ENCODE measurements at places on chromosomes 4 and X.

GRCh38 chrX:11996810-11997209, 141.5 kb upstream of the FRMPD4 start:
- DNase-seq: no peak

- DNase-seq: no peak
These were observed 449.6 kb downstream of the GLUD2 start for GRCh38 chrX:121496966-121497365.

- DNase-seq: no peak
These were observed 32.0 kb upstream of the STS start for GRCh38 chrX:7115557-7115956.

DNA sequence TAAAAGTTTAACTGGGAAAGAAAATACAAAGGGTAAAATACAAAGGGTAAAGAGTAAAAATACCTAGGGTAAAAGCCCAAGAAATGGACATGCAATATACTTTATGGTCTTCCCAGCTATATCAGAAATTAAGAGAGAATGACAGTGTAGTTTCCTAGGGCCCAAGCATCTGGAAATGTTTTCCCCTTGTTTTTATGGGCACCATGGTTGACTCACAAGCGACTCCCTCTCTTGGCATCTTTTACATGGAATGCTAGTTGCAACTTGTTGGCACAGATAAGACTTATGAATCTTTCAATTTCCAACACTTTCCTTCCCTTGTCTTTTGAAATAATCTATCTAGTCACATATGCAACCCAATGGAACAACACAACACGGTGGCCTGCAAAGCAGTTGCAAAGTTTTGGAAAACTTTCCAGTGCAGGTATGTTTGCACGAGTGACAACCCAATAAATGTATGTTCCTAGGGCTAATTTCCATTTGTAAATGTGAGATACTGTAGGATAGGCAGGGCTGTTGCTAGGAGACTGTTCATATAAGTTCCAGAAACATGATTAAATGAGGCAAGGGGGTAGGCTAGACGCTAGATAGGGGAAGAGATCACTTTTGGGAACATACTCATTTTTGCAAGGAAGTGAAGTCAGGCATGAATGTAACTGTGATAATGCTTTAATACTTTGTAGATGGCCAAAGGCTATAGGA, 36.4 kb upstream of the CWH43 start:
- DNase-seq: no peak

DNA sequence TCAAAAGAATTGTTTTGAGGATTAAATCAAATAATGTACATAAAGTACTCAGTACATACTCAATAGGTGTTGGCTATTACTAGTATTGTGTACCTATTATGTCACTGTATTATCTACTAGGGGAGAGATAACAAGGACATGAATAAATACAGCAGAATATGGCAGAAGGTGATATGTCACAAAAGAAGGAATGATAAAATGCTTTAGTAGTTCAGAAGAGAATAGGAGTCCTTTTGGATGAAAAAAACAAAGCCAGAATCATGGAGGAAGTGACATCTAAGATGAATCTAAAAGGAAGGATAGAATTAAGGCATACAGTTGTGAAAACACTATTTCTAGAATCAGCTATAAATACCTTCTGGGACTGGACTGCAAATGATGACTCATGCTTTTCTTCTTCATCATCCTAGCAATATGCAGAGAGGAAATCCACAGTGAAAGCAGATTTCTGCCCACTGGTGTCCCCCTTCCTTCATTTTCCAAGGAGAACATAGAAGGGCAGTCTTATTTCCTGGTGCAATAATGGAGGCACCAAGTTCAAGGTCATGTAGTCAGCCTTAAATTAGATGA, 98.7 kb downstream of the GLUD2 start:
- DNase-seq: no peak

DNA sequence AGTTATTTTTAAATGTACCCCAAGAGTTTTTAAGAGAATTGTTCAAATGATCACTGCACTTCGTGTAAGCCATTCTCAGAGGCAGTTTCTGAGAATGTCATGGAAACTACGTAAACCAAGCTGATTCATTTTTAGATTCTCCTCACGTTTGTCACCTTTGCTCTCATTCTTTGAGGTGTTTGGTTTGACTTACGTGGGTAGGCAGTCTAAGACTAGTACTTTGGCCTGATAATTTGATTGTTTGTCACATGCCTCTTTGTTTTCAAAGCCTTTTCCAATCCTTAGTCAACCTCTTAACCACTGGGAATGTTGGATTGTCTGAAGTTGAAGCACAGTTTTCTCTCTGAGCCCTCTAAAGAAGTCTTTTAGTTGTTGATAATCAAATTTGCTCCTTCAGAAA, 10.5 kb downstream of the SEPTIN11 start:
- DNase-seq: no peak

DNA sequence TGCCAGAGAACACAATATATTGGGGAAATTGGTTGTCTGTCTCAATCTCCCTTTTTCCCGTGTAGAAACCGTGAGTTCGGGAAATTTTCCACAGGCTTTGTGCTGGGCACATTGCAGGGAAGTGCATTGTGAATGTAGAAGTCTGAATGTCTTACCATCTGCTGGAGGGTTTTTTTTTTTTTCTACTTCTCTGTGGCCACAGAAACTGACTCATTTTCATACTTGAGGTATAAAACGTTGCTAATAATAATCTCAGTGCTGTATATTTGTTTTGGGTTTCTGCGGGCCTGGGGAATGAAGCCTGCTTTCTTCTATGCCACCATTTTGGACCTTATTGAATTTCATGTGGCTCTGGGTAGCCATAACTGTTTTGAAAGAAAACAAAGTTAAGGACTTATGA, 1001.2 kb downstream of the STIM2 start:
- no peak for DNase-seq

DNA sequence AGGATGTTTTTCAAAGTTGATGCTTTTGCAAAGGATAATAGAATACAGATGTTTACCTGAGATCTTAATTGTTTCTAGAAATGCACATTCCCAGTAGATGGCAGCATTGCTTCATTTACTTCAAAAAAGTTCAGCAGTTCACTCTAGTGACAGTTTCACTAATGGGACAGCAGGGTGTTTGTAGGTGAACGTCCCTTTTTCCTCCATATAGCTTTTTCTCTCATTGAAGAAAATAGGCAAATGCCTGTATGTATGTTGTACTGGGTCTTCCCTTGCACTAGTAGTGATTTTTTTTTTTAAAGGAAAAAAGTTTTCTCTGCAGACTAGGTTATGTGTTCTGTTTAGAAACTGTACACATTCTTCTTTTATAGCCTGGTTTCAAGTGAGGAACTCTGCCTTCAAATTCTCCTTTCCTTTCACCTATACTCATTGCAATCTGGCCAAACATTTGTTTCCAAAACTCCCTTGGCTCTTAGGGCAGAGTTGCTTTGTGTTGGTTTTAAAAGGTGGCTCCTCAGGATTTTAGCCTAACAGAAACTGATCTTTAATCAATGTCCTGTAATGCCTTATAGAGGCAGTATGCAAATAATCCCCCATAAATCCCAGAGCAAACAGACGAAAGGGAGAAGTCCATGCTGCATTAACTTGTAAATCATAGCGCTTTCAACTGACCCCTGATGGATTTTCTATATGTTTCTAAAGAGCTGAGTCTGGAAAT, 86.3 kb downstream of the EGF start:
- DNase-seq: peak; percentile 11

GRCh38 chr4:4709736-4710135, 149.7 kb upstream of the MSX1 start:
- DNase-seq: no peak

DNA sequence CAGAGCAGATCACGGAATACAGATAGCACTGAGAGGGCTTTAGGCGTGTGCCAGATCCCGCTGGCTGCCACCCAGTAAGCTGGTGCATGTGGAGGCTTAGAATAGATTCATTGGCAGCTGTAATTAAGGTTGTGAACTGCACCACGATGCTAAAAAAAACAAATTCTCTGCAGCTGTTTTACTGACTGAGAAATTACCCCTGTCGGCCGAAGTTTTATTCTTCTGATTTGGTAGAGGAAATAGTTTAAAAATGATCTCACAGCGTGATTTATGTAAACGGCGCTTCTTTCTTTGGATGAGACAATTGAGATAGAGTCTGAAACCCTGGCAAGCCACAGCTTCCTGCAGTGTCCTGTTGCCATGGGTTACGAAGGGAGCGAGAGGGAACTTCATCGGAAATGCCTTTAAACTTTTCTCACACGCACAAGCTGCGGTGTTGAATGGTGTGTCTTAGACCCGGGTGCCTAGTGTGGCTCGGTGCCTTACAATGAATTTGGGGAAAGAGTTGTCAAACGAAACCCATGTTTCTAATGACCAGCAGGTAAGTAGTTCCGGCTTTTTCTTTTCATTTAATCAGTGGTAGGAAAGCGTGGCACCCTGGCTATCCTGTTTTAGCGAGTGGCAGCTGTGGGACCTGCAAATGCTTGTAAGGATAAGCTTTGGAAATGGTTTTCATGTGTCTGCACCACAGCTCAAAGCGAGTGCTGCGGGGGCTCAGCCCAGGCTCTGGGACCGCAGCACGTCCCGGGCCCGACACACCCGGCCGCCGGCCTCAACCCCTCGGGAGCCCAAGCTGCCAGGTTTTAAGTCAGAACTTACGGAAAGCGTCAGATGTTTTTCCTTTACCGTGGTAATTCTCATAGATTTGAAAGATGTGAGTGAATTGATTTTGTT, 71.7 kb upstream of the HGFAC start:
- DNase-seq: peak; percentile 7

DNA sequence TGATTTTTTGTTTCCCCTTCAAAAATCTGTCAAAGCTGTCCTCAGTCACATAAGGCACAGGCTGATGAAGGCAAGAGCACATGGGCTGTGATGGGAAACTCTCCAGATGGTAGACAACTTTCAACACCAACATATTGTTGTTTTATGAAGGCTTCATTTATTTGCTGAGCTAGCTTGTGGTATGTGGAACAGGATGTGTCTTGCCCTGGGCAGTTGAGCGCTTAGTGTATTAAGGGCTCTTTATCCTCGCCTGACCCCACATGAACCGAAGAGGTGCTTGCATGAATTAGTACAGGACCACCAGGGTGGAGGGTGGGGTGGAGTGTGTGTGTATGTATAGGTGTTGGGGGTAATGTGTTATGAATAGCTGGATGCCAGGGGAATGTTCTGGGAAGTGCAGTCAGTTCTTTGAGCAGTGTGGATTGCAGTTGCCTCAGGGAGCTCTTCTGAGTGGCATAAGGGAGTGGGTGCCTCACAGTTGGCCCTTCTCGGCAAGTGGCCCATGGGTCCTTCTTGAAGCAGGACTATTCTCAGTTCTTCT, 103.1 kb downstream of the PHEX start:
- no peak for DNase-seq

GRCh38 chrX:16386126-16386525, 218.8 kb downstream of the MAGEB17 start:
- DNase-seq: no peak

DNA sequence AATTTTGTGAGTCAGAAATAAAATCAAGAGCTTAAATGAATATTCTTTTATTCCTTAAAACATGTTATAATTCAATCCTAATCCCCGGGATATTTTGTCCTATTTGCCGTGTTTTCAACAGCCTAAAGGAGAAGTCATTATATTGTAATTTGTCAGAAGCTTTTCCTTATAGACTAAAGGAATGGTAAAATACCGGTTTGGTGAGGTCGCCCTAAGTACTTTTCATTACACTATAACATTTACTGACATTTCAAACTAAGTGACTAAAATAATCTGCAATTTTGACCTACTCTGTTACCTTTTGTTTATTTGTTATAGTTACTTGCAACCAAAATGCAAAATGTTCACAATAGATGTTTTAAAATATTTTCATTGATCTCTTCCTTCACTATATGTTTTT, 8.8 kb downstream of the DCLK2 start:
- no peak for DNase-seq

DNA sequence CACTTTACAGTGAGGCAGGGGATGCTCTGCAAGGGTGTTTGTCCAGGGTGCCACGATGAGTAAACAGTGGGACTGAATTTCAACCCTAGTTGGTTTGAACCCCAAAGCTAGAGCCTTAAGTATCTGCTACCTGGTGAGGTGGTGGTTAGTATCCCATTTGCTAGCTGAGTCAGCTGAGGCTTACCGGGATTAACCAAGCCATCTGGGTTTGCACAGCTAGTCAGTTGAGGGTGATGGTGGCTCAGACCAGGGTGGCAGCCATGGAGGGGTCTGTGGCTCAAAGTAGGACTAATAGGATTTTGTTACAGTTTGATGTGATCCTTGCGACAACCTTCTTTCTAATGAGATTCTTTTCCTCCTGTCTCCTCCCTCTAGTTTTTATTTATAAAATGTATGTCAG, 1.9 kb downstream of the EVC start:
- no peak for DNase-seq

GRCh38 chr4:1582227-1582626, 101.9 kb downstream of the FAM53A start:
- no peak for DNase-seq

DNA sequence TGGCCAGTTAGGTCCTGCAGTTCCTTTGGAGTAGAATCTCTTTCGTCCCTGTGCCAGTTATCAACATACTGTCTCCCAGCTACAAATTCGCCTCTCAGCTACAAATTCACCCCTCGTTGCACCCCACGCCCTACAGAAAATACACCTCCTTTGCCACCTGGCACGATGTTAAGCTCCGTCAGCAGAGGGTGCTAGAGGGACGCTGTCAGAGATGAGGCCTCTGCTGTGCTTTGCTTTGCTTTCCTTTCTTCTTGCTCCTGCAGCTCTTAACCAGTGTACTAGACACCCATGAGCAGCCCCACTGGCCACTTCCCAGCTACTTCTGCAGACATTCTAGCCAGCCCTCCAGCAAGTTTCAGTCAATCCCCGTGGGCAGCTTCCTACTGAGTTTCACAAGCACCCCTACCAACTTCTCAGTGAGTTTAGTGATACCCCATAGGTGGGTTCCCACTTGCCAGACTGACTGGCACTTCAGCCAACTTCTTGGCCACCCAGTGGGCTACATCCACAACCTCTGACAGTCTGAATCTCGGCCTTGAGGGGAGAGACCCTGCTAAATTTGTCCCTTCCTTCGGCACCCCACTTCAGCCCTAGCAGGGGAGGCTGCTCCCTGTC, 21.8 kb downstream of the HAUS3 start:
- peak; percentile 15 for DNase-seq

- peak; percentile 3 for DNase-seq
These were observed 18.3 kb downstream of the QDPR start for GRCh38 chr4:17493619-17494018.

DNA sequence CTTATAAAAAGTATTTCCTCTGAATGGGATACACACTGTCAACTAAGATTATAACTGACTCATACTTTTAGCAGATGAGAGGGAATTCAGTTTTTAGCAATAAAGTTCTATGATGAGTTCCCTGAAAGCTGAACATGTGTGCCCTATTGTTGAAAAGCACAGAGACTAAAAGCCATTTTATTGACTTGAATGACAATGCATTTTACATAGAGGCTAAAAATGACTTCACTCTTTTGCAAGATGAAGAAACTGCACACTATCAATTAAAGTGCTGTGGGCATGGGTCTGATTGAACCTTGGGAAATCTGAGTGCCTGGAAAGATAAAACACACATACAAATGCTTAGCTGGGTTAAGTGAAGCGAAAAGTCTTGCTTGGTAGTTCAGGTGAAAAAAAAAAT, 633.4 kb downstream of the PDHA2 start:
- no peak for DNase-seq

GRCh38 chrX:39204353-39204752, 403.1 kb downstream of the MID1IP1 start:
- no peak for DNase-seq

- DNase-seq: no peak
These were observed 101.6 kb downstream of the PARM1 start for GRCh38 chr4:75034523-75034922.

GRCh38 chr4:146271466-146271865, 57.1 kb downstream of the REELD1 start:
- DNase-seq: no peak
